Lung microvascular endothelial cell (primary cell): ENCODE measurements at places on chromosomes 3 and 15. TPM values are rescaled to one million over a fixed set of nuclear protein-coding genes. Genes with fewer than 3 reads are reported as not detected.

DNA sequence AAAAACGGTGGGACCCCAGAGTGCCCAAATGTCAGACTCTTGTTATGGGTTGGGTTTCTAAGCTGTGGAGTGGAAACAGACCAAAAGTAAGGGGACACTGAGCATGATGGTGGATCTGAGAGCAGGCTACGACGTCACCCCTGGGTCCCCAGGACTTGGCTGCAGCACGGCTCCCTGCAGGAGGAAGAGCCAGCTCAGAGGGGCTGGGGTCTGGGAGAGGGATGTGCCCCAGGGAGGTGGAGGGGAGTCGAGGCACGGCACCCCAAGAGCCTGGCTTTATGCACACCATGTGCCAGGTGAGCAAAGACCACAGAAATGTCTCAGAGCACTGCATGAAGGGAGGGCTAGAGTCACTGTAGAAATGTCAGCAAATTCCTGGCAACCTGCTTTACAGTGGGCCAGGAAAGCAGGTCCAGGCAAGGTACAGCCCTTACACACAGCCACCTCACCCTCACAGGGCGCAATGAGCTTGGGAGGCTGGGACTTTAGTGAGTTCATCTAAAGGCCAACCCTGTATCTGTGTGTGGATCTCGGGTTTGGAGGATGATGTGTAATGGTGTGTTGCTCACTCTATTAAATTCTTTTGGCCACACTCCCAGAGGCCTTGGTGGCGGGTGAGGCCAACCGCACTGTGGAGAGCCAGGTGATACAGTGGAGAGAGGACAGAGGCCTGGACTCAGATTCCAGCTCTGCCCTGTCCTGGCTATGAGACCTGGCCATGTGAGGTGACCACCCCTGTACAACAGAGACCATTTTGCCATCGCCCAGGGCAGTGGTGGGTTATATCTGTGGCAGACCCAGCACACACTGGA lies 14.1 kb downstream of the CTSH start:
- DNase-seq: peak; percentile 67

DNA sequence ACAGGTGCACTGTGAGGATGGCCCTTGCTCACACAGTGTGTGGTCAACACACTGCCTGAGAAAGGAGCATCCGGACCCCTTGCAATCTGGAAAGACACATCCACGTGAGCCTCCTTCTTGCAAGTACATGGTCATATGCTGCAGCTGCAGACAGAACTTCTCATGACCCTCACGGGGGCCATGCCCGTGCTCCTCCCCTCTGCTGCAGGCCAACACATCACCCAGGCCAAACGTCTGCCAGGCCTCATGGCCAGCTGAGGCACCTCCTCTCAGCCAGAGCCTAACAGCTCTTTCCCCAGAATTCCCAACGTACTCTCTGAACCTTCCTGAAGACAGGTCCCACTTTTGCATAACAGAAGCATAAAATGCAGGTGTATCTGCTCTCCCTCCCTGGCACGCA lies 25.3 kb downstream of the SLC41A3 start:
- no peak for DNase-seq

GRCh38 chr3:133895208-133896001 lies at the start of gene RAB6B:
Gene RAB6B (minus strand): TSS chr3:133895882. CDS start chr3:133895466, 416 bp downstream.
- DNase-seq: peak; percentile 65

- DNase-seq: no peak
Measured at GRCh38 chr3:31639828-31640227, 107.1 kb downstream of the STT3B start.

DNA sequence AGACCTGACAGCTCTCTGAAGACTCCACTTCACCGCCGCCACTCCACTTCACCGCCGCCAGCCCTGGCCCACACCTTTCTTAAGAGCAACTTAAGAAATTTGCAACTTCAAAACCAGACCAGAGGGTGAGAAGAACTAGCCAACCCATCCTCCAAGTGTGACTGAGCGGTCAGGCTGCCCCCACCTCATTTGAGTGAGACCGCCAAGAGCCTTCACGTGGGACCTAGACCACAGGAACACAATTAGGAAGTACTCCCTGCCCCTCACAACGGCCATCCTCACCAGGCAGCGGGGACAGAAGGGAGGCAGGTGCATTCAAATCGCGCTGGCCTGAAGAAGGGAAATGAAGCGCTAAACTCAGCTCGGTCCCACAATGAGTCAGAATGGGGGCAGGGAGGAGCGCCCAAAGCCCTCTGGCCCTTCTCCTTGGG lies 156.8 kb upstream of the BCL6 start:
- DNase-seq: no peak

DNA sequence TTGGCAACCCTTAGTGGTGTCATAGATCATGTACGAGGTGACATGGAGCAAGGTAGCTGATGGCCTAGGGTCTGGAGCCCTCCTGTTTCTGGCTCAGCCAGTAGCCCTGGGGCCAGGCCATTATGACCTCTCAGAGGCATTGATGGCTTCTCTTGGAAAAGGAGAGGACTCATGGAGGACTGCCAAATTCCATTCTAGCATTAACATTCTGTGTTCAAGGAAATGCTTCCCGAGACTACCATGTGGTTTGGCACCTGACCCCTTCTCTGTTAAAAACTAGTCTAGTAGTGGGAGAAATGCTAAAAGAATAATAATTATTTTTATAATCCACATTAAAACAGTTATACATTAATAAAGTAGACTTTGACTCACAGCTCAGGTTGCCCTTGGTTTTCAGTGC lies 40.2 kb upstream of the ADAMTSL3 start:
- peak; percentile 72 for DNase-seq

DNA sequence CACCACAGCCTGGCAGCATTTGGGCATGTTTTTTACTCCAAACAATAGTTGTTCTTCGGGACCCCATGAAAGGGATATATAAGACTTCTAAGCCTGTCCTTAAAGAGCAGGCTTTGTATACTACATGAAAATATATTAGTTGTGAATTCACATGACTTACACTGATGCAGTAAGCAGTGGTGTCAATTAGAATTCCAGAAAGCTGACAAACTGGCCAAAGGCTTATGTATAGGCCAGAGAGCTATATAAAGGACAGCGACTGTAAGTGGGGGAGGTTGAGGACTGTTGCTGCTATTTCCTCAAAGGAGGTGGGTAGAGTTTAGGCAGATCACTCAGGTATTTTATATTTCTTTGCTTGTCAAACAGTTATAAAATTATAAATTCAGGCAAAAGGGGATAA lies 24.8 kb downstream of the KPNA4 start:
- no peak for DNase-seq

- DNase-seq: no peak
Measured at GRCh38 chr3:119659606-119660291, 640 bp downstream of the POPDC2 start.

Gene TRANK1
- 4.0 and 6.1 TPM in 2 replicates for total RNA-seq

Gene TATDN2
- total RNA-seq: 7.2 and 8.9 TPM in 2 replicates
